ENCODE measurements at places on chromosomes 4 and X.

GRCh38 chrX:38055170-38055847, 49.0 kb downstream of the SYTL5 start:
- DNase-seq, result peak; percentile 39

DNA sequence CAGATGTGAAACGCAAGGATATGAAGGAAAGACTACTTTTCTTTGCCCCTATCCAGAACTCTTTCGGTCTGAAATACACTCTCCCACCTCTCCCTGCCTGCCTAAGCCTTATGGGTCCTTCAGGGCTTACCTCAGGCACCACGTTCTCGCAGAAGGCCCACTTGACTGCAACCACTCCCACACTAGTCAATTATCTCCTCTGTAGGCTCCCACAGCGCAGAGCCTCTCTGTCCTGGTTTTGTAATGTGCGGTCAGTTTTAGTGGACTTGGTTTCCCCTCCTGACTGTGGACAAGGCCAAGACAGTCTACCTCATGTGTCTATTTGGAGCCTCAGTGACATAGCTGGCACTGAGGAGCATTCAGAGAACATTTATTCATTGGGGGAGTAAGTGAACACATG, 11.1 kb downstream of the CNGA2 start:
- DNase-seq, result no peak

DNA sequence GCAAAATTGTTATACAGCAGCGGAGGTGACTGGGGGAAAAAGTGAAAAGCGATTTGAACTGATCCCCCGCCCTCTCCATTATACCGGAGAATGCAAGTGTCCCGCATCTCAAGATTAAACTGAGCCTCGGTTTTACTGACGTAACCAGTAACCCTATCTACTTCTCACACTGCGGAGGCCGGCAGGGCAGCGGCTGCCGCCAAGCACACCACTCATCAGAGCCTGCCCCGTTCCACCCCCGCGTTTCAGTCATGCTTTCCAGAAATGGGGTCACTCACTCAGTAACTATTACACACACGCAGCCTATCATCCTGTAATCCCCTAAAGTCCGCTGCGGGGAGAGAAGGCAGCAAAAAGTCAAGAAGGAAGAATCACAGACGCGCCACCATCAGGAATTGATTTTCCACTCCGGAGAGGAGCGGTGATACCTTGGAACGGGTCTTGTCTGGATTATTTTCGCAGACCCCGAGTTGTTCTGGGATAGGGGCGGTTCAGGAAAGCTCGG, 1.4 kb downstream of the RPS6KA3 start:
- peak; percentile 9 for DNase-seq

DNA sequence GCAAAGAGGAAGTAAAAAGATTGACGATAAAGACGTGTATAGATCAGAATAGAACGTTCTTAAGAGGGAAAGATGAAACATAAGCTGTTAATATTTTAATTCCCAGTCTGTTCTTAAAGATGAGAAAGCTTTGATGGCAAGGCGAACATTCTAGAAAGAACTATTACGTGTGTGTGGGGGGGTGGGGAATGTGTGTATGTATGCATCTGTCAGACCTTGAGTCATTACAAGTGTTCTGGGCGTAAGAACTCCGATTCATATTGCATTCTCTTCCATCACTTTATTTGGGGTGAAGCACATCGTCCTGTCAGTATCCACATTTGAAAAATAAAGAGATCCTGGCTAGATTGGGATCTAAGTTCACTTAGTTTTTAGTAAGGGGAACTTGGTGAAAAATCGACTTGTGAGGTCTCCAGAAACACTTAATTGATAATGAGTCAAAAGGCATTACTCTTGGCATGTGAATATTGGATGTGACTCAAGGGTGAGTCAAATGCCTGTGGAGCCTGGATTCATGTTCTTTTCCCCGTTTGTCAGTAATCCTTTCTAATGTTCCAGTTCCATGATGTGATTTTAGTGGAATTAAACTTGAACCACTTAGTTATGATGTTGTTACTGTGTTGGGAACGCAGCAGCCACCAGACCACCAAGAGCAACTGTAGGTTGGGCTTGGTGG, 3.1 kb downstream of the SMS start:
- no peak for DNase-seq

GRCh38 chr4:42452823-42453222, 55.5 kb downstream of the SHISA3 start:
- DNase-seq, result peak; percentile 8

DNA sequence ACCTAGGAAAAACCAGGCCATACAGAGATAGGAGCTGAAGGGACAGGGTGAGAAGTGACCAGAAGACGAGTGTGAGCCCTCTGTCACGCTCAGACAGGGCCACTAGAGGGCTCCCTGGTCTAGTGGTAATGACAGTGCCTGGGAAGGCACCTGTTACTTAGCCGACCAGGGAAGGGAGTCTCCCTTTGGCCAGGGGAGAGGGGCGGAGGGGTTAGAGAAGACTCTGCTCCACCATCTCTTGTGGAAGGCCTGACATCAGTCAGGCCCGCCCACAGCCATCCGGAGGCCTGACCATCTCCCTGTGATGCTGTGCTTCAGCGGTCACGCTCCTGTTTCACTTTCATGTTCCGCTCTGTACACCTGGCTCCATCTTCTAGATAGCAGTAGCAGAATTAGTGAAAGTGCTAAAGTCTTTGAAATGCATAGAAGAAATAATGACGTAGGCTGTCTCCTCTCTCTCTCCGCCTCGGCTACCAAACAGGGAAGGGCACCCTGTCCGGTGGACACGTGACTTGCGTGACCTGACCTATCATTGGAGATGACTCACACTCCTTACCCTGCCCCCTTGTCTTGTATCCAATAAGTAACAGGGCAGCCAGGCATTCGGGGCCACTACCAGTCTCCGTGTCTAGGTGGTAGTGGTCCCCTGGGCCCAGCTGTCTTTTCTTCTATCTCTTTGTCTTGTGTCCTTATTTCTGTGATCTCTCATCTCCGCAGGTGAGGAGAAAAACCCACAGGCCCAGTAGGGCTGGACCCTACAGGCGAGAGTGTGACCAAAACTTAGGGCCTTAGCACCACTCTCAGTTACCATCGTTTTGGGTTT, 26.7 kb downstream of the HTT-AS start:
- DNase-seq, result peak; percentile 72

- DNase-seq, result no peak
Measured at GRCh38 chr4:82645936-82646565, 84.3 kb upstream of the TMEM150C start.

Measured in brain (organoid and tissue), 16 donors.